Sigmoid colon (tissue), 7 donors: ENCODE measurements at places on chromosomes 7 and 10. TPM values are rescaled to one million over a fixed set of nuclear protein-coding genes. Genes with fewer than 3 reads are reported as not detected.

AGBL3 gene
- total RNA-seq = 3.1 TPM

CHAT gene
- 0.41 TPM for total RNA-seq

C10orf105 gene
- total RNA-seq = not detected

GHRHR gene
- not detected for total RNA-seq

CYP3A7 gene
- 0.33 TPM for total RNA-seq

ARID5B gene
- total RNA-seq = 109 TPM

- no peak for DNase-seq
- H3K36me3 ChIP-seq = no peaks in the 10 kb centered on the region
- H3K4me1 ChIP-seq = peaks cover 45% of the 10 kb centered on the region
- H3K27me3 ChIP-seq = no peaks in the 10 kb centered on the region
- peak overlapping the region; percentile 91 for H3K27ac ChIP-seq
These were observed 612 bp downstream of the HILPDA start for GRCh38 chr7:128456255-128456725.

GRCh38 chr7:8491544-8492489, 58.4 kb downstream of the NXPH1 start:
- H3K27ac ChIP-seq = no peak overlapping the region
- no peaks in the 10 kb centered on the region for H3K4me1 ChIP-seq
- no peak overlapping the region for H3K4me3 ChIP-seq
- H3K36me3 ChIP-seq = no peaks in the 10 kb centered on the region

- no peak overlapping the region for H3K4me3 ChIP-seq
- no peak overlapping the region for H3K27ac ChIP-seq
- no peaks in the 10 kb centered on the region for H3K4me1 ChIP-seq
- no peaks in the 10 kb centered on the region for H3K27me3 ChIP-seq
- no peaks in the 10 kb centered on the region for H3K36me3 ChIP-seq
- no peak for DNase-seq
These were observed 49.8 kb downstream of the LMBR1 start for GRCh38 chr7:156843157-156843556.

DNA sequence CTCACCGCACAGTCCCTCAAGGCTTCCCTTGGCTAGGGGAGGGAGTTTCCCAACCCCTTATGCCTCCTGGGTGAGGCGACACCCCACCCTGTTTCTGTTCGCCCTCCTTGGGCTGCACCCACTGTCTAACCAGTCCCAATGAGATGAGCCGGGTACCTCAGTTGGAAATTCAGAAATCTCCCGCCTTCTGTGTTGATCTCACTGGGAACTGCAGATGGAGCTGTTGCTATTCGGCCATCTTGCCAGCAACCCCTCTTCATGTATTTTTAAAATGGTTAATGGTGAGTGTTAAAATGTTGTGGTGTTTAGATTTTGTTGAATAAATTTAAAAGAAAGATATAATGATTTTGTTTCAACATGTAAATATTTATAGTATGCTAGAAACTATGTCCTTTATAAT, 22.0 kb downstream of the UMAD1 start:
- no peaks in the 10 kb centered on the region for H3K36me3 ChIP-seq
- H3K4me3 ChIP-seq = no peak overlapping the region
- no peak overlapping the region for H3K27ac ChIP-seq
- no peaks in the 10 kb centered on the region for H3K27me3 ChIP-seq
- H3K4me1 ChIP-seq = no peaks in the 10 kb centered on the region
- no peak for DNase-seq

DNA sequence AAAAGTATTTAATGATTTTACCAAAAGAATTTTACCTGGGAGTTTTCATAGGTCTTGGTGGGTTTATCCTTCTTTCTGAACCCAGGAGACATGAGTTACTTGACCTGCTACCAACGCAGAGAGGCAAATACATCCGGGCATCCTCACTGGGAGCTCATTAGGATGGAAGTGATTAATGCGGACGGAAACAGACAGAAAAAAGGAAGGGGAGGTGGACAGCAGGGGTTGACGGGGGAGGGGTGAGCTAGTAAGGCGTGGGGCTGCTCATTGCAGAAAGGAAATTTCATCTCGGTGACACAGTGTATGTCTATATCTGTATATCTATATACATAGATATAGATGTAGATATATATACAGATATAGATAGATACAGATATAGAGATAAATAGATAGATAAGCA, 408.2 kb upstream of the ADARB2 start:
- H3K36me3 ChIP-seq = no peaks in the 10 kb centered on the region
- no peaks in the 10 kb centered on the region for H3K4me1 ChIP-seq
- H3K4me3 ChIP-seq = no peak overlapping the region

DNA sequence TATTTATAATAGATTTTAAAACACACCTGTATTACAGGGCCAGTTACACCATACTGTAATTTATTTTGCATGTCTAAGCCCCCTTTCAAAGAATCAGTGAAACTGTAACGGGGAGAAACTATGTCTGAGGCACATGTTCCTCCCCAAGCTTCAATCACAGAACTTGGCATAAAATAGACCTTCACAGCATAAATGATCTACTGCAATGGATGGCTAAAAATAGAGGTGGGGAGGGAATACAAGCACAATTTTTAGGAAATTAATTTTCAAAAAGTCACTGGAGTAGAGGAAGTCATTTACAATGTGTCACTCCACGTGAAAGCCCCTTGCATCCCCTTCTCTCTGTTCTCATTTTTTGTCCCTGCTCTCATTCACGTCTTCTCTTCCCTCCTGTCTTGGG, 385.2 kb downstream of the TNS3 start:
- H3K4me1 ChIP-seq = no peaks in the 10 kb centered on the region
- DNase-seq = no peak
- H3K4me3 ChIP-seq = no peak overlapping the region
- H3K27ac ChIP-seq = no peak overlapping the region
- H3K36me3 ChIP-seq = no peaks in the 10 kb centered on the region

- H3K4me3 ChIP-seq = no peak overlapping the region
- H3K27me3 ChIP-seq = no peaks in the 10 kb centered on the region
- DNase-seq = no peak
- H3K27ac ChIP-seq = no peak overlapping the region
- H3K36me3 ChIP-seq = no peaks in the 10 kb centered on the region
- no peaks in the 10 kb centered on the region for H3K4me1 ChIP-seq
These were observed 50.6 kb downstream of the CACNB2 start for GRCh38 chr10:18190840-18191239.

DNA sequence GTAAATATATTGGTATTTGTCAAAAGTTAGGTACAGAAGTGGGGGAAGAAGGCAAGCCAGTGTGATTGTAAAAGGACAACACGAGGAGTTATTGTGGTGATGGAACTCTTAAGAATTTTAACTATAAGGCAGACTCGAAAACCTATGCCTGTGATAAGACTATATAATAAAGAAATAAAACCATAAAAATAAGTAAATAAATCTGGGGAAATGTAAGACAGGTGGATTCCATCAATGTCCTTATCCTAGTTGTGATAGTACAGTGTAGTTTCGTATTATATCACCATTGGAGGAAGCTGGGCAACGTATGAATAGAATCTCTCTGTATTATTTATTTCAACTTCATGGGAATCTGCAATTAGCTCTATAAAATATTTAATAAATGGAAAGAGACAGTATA, 395.7 kb downstream of the CDC14C start:
- no peak overlapping the region for H3K27ac ChIP-seq
- H3K36me3 ChIP-seq = no peaks in the 10 kb centered on the region
- no peak for DNase-seq
- H3K4me3 ChIP-seq = no peak overlapping the region
- H3K27me3 ChIP-seq = no peaks in the 10 kb centered on the region

GRCh38 chr7:41885748-41886147, 182.9 kb upstream of the INHBA start:
- DNase-seq = no peak
- H3K4me1 ChIP-seq = peaks cover 36% of the 10 kb centered on the region
- H3K4me3 ChIP-seq = no peak overlapping the region
- H3K27me3 ChIP-seq = no peaks in the 10 kb centered on the region
- no peaks in the 10 kb centered on the region for H3K36me3 ChIP-seq

DNA sequence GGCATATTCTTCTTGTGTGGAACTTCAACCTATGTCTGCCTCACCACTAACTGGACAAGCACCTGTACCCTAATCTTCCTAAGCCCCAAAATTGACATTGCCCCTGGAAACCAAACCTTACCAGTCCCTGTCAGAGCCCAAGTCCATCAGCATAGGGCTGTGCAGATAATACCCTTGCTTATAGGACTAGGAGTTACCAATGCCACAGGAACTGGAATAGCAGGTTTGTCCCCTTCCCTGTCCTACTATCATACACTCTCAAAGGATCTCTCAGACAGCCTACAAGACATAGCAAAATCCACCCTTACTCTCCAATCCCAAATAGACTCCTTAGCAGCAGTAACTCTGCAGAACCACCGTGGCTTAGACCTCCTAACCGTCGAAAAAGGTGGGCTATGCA, 19.8 kb downstream of the ZNF107 start:
- H3K4me3 ChIP-seq = no peak overlapping the region
- no peaks in the 10 kb centered on the region for H3K27me3 ChIP-seq
- H3K27ac ChIP-seq = no peak overlapping the region
- no peak for DNase-seq
- H3K36me3 ChIP-seq = peaks cover 27% of the 10 kb centered on the region
- peaks cover 8% of the 10 kb centered on the region for H3K4me1 ChIP-seq

- H3K27me3 ChIP-seq = no peaks in the 10 kb centered on the region
- H3K27ac ChIP-seq = peak overlapping the region; percentile 14
- H3K36me3 ChIP-seq = no peaks in the 10 kb centered on the region
- DNase-seq = no peak
- H3K4me3 ChIP-seq = no peak overlapping the region
These were observed 438.7 kb upstream of the NRP1 start for GRCh38 chr10:33773253-33773573.

- no peaks in the 10 kb centered on the region for H3K4me1 ChIP-seq
- DNase-seq = no peak
- H3K4me3 ChIP-seq = no peak overlapping the region
- H3K27ac ChIP-seq = no peak overlapping the region
- H3K27me3 ChIP-seq = no peaks in the 10 kb centered on the region
These were observed 31.8 kb downstream of the ZNF277 start for GRCh38 chr7:112238330-112238729.

DNA sequence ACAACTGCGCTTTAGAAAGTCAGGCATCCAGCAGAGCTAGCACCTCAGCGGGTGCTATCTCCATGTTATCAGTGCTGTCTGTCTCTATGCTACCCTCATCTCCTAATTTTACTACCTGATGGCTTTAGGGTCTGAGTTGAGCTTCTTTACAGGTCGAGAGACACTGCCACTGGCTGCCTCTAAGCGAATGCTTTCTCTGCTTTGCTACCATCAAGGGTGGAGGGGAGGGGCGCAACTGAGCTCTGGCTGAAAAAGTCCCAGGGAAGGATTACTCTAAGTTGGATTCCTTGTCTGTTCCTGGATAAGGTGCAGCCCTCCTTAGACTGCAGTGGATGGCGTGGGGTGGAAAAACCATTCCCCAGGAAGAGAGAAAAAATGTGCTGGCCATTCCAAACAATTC, 105.7 kb downstream of the CDK14 start:
- no peak overlapping the region for H3K27ac ChIP-seq
- H3K27me3 ChIP-seq = no peaks in the 10 kb centered on the region
- DNase-seq = no peak
- no peaks in the 10 kb centered on the region for H3K4me1 ChIP-seq

GRCh38 chr10:119542988-119543813, 682 bp upstream of the RGS10 start:
- no peaks in the 10 kb centered on the region for H3K36me3 ChIP-seq
- H3K4me1 ChIP-seq = no peaks in the 10 kb centered on the region
- DNase-seq = peak; percentile 82
- H3K27me3 ChIP-seq = no peaks in the 10 kb centered on the region

- H3K27me3 ChIP-seq = no peaks in the 10 kb centered on the region
- DNase-seq = no peak
- H3K4me1 ChIP-seq = no peaks in the 10 kb centered on the region
- no peak overlapping the region for H3K4me3 ChIP-seq
- H3K36me3 ChIP-seq = no peaks in the 10 kb centered on the region
- H3K27ac ChIP-seq = no peak overlapping the region
These were observed 59.9 kb downstream of the ASAH2B start for GRCh38 chr10:50799595-50799994.
